Tibial artery (tissue), 4 donors: ENCODE measurements at places on chromosomes 6 and 20.

- DNase-seq = no peak
- H3K27me3 ChIP-seq = no peaks in the 10 kb centered on the region
- H3K4me1 ChIP-seq = no peaks in the 10 kb centered on the region
Measured at GRCh38 chr6:57315111-57315510, 2.3 kb upstream of the PRIM2 start.

- H3K36me3 ChIP-seq = no peaks in the 10 kb centered on the region
- DNase-seq = no peak
- H3K27me3 ChIP-seq = no peaks in the 10 kb centered on the region
- H3K27ac ChIP-seq = no peak overlapping the region
Measured at GRCh38 chr6:3468585-3468984, 11.7 kb upstream of the SLC22A23 start.

GRCh38 chr6:111927321-111927720, 54.1 kb upstream of the FYN start:
- H3K27ac ChIP-seq = no peak overlapping the region
- no peaks in the 10 kb centered on the region for H3K4me1 ChIP-seq
- no peak for DNase-seq
- no peak overlapping the region for H3K4me3 ChIP-seq

DNA sequence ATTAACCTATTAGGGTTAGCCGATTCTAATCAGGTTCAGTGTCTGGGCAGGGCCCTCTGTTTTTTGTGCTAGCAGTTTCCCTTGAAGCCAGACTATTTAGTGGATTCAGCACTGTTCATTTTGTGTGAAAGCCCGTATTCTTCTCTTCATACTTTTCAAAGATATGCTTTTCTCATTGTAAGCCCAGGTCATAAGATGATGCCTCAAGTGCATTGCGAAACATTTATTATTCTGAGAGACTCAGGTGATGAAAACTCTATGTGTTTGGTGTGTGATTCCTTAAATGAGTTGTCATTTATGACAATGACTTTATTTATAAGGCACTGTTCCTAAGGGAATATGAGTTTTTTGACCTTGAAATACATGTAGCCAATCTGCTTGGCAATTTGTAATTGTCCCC, 851.0 kb upstream of the FLRT3 start:
- no peak overlapping the region for H3K4me3 ChIP-seq
- no peaks in the 10 kb centered on the region for H3K36me3 ChIP-seq
- no peaks in the 10 kb centered on the region for H3K27me3 ChIP-seq
- DNase-seq = no peak

DNA sequence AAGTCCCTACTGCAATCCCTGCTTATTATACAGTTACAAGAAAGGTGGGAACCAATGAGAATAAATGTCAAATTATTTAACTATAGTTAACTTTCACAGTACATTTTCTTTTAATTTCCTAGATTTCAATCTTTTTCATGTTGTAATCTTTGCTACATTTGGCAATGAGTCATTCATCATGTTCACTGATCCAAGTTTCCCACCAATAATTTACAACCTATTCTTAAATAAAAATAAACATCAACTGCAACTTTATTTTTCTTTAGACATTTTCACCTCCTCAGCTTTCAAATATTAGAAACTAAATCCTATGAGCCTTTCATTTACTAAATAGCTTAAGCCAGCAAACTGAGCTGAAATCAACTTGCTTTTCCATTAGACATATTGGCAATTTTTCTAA, 541.3 kb upstream of the BTBD3 start:
- H3K4me1 ChIP-seq = peaks cover 3% of the 10 kb centered on the region
- no peak overlapping the region for H3K4me3 ChIP-seq
- H3K27ac ChIP-seq = no peak overlapping the region
- no peak for DNase-seq
- no peaks in the 10 kb centered on the region for H3K36me3 ChIP-seq
- no peaks in the 10 kb centered on the region for H3K27me3 ChIP-seq

DNA sequence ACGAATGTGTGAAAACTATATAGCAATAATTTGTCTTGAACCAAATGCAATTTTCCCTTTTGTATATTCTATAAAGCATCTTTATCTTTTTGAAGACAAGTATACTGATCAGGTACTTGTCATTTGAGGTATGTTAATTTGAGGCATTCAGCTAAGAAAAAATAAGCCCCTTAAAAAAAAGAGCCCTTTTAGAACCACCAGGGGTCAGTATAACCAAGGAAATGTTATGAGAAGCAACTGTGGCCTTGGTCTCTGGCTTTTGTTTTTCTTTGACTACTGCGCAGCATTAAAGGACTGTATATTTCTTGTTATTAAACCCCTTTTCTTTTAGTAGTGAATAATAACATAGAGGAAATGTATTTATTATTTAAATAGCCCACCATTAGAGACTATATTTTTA, 43.1 kb downstream of the CD109 start:
- H3K4me3 ChIP-seq = no peak overlapping the region
- no peak for DNase-seq
- H3K27me3 ChIP-seq = no peaks in the 10 kb centered on the region
- H3K27ac ChIP-seq = no peak overlapping the region

DNA sequence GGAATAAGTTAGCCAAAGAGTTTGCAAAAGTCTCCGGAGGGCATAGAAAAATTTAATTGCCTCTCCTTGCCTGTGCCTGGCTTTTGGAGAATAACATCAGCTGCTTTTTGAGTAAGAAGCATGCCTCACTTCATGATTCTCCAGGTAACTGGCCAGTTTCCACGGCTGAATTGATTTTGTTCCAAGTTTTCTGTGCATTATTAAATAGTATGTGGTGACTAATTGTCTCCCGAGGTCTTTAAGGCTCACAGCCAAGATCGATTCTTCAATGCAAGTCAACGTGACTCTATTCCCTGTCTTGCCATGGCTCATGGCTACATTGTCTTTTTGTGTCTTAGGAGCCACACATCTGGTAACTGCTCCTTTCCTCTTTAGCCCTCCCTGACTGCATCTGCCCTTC, 54.2 kb downstream of the CNR1 start:
- no peak overlapping the region for H3K4me3 ChIP-seq
- H3K27me3 ChIP-seq = no peaks in the 10 kb centered on the region
- H3K27ac ChIP-seq = no peak overlapping the region
- H3K36me3 ChIP-seq = no peaks in the 10 kb centered on the region
- H3K4me1 ChIP-seq = no peaks in the 10 kb centered on the region

DNA sequence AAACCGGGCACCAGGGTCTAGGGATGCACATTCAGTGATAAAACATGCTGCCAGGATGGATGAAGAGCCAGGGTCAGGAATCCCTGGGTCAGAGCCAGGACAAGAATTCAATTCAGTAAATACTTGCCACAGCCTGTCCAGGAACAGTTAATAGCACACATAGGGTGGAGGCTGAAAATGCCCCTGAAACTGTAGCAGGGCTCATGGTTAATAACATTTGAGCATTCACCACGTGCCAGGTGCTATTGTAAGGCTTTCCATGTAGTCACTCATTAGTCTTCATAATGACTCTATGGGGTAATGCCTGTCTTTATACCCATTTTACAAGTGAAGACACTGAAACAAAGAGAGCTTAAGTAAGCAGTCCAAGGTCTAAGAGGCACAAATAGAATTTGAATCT, 296.3 kb downstream of the LRFN2 start:
- H3K27me3 ChIP-seq = peaks cover 45% of the 10 kb centered on the region
- H3K4me3 ChIP-seq = no peak overlapping the region
- no peak for DNase-seq
- no peak overlapping the region for H3K27ac ChIP-seq
- H3K36me3 ChIP-seq = no peaks in the 10 kb centered on the region
- H3K4me1 ChIP-seq = no peaks in the 10 kb centered on the region

GRCh38 chr20:11555510-11555909, 362.2 kb upstream of the BTBD3 start:
- H3K4me1 ChIP-seq = no peaks in the 10 kb centered on the region
- no peak for DNase-seq
- H3K27me3 ChIP-seq = no peaks in the 10 kb centered on the region
- no peak overlapping the region for H3K4me3 ChIP-seq

GRCh38 chr6:77133031-77133430, 330.3 kb downstream of the HTR1B start:
- no peak for DNase-seq
- H3K36me3 ChIP-seq = no peaks in the 10 kb centered on the region
- no peaks in the 10 kb centered on the region for H3K27me3 ChIP-seq
- H3K27ac ChIP-seq = no peak overlapping the region
- no peak overlapping the region for H3K4me3 ChIP-seq

DNA sequence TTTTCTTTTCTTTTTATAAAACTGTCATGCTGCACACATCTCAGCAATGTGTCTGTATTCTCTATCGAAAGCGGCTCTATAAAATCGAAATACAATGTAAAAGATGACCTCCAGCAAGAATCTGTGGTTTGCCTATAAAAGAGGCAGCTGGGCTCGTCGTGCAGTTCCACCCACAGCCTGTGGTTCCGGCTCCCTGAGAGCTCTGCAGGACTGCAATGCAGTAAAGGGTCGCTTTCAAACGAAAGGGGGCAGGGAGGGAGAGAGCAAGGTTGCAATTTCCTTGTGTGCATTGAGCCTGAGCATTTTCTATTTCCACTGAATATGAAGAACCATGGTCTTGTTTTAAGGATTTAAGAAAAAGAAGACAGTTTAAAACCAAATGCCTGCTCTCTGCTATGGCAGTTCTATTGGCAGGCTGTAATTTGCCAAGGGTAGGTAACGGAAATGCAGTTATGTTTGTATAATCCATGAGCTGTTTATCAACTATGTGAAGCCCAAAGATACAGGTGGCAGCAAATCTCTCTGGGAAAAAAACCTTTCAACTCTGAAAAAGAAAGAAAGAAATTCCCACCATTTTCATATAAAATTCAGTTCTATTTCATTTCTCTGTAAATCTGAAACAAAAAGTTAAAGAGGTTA, 236.5 kb downstream of the HACE1 start:
- no peaks in the 10 kb centered on the region for H3K27me3 ChIP-seq
- H3K4me3 ChIP-seq = no peak overlapping the region
- DNase-seq = no peak
- no peak overlapping the region for H3K27ac ChIP-seq
- no peaks in the 10 kb centered on the region for H3K4me1 ChIP-seq

DNA sequence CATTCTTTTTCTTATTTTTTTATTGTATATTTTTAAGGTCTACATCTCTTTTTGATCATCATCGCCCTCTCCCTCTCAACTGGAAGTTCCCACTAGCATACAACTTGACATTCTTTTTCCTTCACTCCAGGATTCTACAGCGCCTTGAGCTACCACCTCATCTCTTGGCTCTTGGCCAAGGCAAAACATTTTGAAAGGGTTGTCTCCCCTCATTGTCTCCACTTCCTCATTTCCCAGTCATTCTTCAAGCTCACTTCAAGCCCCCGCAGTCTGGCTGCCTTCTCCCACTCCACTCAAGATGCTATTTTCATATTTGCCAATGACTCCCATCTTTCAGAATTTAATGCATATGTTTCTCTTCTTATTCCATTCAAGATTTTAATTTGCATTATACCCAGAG, 63.0 kb downstream of the OPN5 start:
- no peaks in the 10 kb centered on the region for H3K4me1 ChIP-seq
- no peak for DNase-seq
- no peak overlapping the region for H3K27ac ChIP-seq
- no peak overlapping the region for H3K4me3 ChIP-seq
- H3K36me3 ChIP-seq = no peaks in the 10 kb centered on the region

- H3K4me3 ChIP-seq = no peak overlapping the region
- no peak overlapping the region for H3K27ac ChIP-seq
- no peaks in the 10 kb centered on the region for H3K27me3 ChIP-seq
- DNase-seq = no peak
- H3K4me1 ChIP-seq = no peaks in the 10 kb centered on the region
- no peaks in the 10 kb centered on the region for H3K36me3 ChIP-seq
Measured at GRCh38 chr6:134619077-134619476, 301.2 kb upstream of the SGK1 start.

GRCh38 chr20:48657426-48658197, 170.2 kb downstream of the PREX1 start:
- H3K4me1 ChIP-seq = peaks cover 50% of the 10 kb centered on the region
- DNase-seq = peak; percentile 73

DNA sequence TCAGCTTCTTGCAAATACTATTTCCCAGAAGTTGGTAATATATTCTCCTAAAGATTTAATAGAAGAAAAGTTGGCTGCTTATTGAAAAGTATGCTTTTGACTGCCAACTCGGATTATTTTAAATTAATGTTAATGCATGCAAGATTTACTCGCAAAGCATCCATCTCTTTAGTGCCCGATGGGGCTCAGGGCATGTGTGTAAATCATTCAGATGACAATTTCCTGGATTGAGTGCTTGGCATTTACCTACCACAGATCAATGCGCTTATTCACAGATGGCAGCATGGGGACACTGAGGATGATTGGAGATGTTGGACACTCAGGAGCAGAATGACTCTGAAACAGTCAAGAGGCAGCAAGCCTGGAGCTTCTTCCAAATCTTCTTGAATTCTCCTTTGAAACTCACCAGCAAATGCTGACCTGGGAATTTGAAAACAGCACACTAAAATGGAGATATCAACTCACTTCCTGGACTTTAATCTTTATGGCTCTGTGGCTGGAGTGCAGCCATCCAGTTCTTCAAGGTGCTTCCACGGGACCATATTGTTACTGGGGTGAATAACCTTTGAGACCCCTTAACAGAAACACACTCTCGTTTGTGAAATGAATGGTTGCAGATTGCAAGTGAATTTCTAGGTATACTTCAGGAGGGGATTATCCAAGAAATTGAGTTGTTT, 34.1 kb upstream of the TIAM2 start:
- H3K36me3 ChIP-seq = no peaks in the 10 kb centered on the region
- no peaks in the 10 kb centered on the region for H3K27me3 ChIP-seq
- peak; percentile 7 for DNase-seq
- no peak overlapping the region for H3K4me3 ChIP-seq

- peaks cover 32% of the 10 kb centered on the region for H3K27me3 ChIP-seq
- H3K36me3 ChIP-seq = no peaks in the 10 kb centered on the region
- no peak overlapping the region for H3K27ac ChIP-seq
- no peak for DNase-seq
Measured at GRCh38 chr6:150033207-150033771, 8.0 kb upstream of the RAET1L start.

DNA sequence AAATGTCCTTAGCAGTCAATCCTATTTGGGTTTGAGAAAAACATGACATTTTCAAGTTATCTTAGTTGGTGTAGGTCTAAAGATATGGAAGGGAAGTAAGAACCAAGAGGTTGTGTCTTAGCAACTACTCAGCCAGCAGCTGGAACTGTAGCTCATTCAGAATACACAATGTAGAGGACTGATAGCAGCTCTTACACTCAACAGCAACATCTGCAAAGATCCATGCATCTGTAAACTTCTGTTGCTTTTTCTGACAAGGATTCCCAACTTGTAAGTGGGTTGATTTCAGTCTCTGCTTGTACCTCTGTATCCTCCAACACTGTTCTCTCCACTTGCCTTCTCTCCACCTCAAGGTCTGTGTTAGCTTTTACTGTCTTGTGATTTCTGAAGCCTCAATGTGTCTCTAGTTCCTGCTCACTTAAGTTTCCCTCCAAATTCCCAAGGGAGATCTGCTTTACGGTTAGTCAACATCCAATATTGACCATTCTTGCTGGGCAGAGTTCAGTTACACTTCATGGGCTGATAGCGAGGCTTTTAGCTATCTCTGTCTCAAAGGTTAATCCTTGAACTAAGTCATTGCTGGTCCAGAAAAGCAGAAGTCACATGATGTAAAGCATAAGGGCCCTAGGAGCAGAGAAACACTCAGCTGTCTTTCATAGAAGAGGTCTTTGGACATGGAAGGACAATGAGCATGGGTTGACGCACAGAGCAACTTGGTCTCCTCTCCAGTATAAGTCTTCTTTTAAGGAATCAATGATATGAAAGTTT, 71.6 kb upstream of the LGSN start:
- H3K36me3 ChIP-seq = no peaks in the 10 kb centered on the region
- H3K4me3 ChIP-seq = no peak overlapping the region
- no peaks in the 10 kb centered on the region for H3K27me3 ChIP-seq
